Placental pericyte (primary cell): ENCODE measurements at places on chromosomes 1 and 21. TPM values are rescaled to one million over a fixed set of nuclear protein-coding genes. Genes with fewer than 3 reads are reported as not detected.

HEYL gene
- total RNA-seq = 0.57 TPM in 1 of 2 replicates, not detected in the other

DENND2D gene
- total RNA-seq = 1.7 and 5.3 TPM in 2 replicates

BRINP2 gene
- total RNA-seq = under 0.01 and 0.72 TPM in 2 replicates

AK5 gene
- total RNA-seq = 17.1 and 101 TPM in 2 replicates

NCAM2 gene
- 0.29 and 2.4 TPM in 2 replicates for total RNA-seq
